ENCODE measurements at places on chromosomes 11 and 22.

DNA sequence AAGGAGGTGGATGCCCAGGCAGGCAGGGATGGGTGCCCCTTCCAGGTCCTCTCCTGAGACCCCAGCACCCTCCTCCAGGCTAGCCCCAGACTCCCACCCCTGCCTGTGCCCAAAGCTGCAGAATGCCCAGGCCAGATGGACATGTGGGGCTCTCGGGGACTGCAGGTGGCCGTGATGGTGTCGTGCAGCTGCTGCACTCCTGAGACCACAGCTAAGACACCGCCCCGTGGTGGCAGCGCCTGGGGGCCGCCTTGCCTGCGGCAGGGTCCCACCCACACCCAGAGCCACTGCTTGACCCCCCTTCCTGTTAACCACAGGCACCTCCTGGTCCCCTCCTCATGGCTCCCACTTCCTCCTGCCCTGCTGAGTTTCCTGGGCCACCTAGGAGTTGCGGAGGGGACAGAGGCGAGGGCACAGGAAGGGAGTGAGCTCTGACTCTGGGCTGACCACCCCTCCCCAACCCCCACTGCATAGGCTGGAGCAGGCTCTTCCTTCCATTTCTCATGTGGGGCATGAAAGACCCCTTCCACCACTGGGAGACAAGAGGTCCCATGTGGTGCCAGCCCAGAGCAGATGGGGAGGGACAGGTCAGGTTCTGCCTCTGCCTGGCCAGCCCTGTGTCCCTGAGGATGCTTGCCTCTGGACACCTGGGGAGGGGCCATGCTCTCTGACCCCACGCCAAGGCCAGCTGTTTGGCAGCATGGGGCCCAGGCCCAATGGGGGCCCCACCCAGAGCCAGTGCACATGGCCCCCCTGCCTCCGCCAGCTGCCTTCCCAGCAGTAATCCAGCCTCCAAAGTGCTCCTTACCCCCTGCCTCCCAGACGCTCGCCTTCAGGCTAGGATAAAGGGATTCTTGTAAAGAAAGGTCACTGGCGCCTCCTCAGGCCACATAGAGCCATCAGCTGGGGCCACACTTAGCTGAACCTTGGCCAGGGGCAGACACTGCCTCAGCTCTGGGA lies 29.3 kb downstream of the OSBPL5 start:
- peak; percentile 71 for DNase-seq

DNA sequence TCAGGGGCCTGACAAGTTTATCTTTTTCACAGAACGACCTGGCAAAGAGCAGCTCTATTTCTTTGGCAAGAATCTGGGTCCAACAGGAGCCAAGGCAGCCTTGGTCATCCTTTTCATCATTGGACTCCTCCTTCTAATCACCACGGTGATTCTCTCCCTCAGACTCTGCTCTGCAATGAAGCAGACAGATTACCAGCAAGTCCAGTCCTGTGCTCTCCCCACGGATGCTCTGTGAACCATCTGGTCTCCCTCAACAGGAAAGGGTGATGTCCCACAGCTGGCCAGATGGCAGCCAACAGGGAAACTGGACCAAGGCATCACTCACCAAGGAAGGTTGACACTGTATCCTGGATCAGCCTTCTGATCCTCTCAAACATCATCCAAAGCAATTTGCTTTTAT lies 17.0 kb upstream of the PANX1 start:
- DNase-seq: no peak

DNA sequence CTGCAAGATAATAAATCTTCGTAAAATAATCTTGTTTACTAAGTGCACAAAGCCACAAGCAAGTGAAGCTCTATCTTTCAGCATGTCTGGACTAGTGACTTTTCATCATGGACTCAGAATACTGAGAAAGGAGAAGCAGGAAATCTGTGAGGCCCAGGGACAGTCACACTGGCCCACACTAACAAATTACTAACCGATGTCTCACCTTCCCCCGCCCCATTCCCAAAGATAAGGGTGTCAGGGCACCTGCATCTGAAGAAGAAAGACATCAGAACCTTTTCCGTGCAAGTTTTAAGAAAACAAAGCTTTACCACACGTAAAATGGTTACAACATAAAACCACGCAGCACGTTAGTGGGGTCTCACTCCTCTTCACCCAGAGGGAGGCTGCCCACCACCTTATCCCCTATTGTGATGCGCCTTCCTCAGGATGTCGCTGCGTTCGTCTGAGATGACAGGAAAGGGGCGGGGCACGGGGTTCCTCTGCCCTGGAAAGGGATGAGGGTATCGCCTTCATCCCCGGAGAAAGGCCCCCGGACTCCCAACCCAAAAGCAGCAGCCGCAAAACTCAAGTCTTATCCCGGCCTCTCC lies 616 bp downstream of the BTBD10 start:
- DNase-seq: peak; percentile 35

DNA sequence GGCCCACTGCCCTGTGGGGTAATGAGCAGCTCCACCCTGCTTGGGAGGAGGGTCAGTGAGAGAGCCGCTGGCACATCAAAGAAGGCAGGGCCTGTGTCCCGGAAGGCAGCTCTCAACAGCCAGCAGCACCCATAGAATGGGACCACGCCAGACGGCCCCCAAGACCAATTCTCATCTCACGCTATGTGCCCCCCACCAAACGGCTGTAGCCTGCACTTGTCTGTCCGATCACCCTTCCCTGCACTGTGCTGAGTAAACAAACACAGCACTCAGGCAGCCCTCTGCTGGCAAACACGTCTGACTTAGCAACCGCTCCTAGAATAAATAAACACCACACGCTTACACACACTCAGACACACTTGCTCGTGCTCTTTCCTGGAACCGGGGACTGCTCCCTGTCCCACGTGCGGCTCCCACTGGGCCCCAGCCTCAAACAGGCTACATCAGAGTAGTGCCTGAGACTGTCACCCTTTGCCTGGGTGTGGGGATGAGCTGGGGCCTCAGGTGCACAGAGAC lies 53.2 kb upstream of the CDON start:
- DNase-seq: no peak

- no peak for DNase-seq
Measured at GRCh38 chr11:20821470-20821869, 152.1 kb downstream of the NELL1 start.

- no peak for DNase-seq
Measured at GRCh38 chr11:12053606-12054361, 45.4 kb upstream of the DKK3 start.

- no peak for DNase-seq
Measured at GRCh38 chr22:38257181-38257580, 15.6 kb downstream of the TMEM184B start.

GRCh38 chr11:100574894-100575769 lies 112.0 kb upstream of the ARHGAP42 start:
- DNase-seq: no peak

GRCh38 chr11:69499186-69499917 lies 17.9 kb downstream of the LINC01488 start:
- peak; percentile 18 for DNase-seq

- peak; percentile 46 for DNase-seq
Measured at GRCh38 chr11:133955081-133955891, 1.5 kb downstream of the IGSF9B start.

DNA sequence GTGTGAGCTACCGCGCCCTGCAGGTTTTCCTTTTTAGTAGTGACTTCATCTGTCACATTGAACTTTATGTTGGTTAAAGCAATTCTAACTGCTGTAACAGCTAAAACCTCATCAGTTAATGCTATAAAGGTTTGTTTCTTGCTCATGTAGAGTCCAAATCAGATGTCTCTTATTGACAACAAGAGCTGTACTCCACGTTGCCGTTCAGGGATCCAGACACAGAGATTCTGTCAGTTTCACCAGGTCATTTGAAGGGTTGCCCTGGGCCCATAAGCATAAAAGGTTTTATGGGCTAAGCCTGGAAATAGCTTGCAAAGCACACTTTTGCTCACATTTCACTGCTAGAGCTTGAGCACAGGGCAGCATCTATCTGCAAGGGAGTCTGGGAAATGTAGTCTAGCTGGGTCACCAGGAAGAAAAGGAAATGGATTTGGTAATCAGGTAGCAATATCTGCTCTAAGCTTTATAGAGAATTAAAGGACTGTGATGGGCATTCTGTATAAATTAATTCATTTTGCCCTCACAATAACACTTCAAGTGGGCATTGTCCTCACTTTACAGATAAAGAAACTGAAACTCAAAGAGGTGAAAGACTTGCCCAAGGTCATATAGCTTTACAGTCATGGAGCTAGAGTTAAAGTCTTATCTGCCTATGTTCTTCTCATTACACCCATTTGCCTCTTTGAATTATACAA lies 25.2 kb upstream of the PTPRJ start:
- no peak for DNase-seq

DNA sequence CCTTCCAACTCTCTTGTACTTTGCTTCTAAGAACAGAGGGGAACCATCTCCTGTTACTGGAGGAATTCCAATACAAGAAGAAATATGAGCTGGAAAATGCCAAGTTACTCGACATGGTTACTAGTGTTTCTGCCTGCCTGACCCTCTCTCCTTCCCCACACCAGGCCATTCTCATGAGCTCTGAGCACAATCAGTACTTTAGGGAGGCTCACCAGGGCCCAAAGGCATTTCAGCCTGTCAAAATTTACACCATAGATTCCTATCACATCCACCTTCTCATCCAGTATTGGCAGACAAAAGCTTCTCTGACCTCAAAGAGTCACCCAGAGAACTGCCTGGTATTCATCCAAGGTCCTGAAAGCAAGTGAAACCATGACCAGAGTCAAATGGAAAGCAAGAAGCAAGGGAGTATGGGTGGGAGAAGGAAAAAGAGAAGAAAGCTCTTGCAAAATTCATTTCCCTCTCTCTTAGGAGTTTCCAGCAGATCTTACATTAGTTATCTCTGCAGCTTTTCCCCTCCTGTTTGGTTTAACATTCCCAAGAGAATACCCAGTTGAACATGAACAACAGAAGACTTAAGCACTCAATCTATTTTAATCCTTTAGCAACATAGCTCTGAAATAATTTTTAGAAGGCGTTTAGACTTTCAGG lies 58.7 kb upstream of the NCAM1 start:
- no peak for DNase-seq

DNA sequence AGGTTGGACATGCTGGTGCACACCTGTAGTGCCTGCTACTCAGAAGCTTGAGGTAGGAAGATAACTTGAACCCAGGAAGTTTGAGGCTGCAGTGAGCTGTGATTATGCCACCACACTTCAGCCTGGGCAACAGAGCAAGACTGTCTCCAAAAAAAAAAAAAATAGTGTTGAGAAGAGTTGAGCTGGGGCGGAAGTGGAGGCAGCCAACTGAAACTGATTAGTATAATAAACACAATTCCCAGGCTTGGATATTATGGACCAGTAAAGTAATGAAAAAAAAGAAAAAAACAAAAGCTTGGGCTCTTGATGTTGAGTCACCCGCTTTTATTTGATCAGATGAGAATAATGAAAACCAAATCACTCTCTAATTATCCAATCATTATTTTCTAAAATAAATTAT lies 21.0 kb downstream of the LDLRAD3 start:
- DNase-seq: no peak

- no peak for DNase-seq
Measured at GRCh38 chr11:60711276-60711675, 11.9 kb downstream of the MS4A8 start.

- DNase-seq: peak; percentile 48
Measured at GRCh38 chr22:19959043-19959586, 17.5 kb upstream of the TXNRD2 start.

- no peak for DNase-seq
Measured at GRCh38 chr11:96798445-96798844, 408.6 kb downstream of the JRKL start.

GRCh38 chr11:16969010-16969999 lies 44.9 kb downstream of the PLEKHA7 start:
- no peak for DNase-seq

- no peak for DNase-seq
Measured at GRCh38 chr11:288478-289397, at the start of gene PGGHG. TSS of gene PGGHG (plus strand) at chr11:289126. CDS start at chr11:289817, 691 bp downstream.

DNA sequence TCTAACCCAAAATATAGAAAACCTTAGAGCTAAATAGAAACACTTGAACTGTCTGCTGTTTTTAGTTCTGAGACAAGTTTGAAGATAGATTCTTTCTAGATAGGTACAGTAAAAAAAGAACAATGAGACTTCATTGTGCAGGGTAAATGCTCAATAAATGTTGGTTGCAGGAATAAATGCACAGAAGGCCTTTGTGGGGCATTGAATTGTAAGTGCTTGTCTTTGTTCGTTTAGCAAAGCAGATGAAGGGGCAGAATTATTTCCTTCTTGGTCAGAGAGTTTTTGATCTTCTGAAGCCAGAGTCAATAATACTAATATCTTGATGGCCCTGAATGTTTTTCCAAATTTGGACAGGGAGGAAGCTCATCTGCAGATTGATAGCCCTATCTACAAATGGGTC lies 340.4 kb downstream of the OPCML start:
- no peak for DNase-seq

DNA sequence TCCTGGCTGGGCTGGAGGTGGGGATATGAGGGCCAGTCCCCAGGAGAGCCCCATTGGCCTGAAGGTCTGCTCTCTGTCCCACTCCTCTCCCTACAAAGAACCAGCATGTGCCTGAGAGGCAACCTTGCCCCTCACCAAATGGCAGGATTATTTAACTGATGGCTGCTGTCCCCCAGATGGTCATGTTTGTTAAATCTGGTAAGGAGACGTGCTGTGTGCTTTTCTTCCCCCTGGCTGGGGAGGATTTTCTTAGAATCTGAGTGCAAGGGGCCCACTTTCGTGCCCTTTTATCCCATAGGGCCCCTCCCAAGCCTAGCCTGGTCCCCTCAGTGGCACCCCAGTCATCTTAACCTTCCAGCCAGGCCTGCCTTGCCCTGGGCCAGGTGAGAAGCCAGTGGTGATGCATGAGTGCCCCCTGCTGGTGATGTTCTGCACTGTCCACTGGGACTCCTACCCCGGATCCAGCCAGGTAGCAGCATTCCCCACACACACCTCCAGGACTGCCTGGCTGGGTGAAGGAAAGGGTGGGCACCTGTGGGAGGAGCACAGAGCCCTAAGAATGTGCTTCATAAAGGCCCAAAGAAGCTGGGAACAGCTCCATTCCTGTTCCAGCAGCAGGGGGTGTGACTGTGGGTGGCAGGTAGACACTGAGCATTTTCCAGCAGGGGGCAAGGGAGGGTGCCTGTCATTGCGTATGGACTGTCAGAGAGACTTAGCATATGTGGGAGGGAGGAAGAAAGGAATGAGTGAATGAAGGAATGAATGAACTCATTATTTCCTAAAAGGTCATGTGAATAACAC lies 28.9 kb downstream of the MFNG start:
- peak; percentile 77 for DNase-seq

DNA sequence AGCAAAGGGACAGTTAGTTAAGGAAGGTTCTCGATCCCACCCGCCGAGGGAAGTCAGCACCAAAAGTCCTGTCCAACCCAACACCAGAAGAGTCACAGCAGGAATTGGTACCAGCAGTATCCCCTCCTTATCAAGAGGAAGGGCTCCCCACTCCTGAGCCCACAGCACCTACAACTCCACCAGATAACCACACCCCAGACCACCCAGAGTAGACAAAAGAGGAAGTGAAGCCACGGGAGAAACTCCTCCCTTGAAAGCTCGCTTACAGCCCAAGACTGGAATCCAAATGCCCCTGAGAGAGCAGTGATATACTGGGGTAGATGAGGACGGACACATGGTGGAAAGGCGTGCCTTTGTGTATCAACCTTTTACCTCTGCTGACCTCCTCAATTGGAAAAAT lies 7.3 kb upstream of the CD5 start:
- peak; percentile 89 for DNase-seq

GRCh38 chr11:61141601-61142028 lies 19.6 kb downstream of the VPS37C start:
- DNase-seq: no peak

All from common myeloid progenitor, CD34-positive (primary cell).